ENCODE measurements at places on chromosomes 6 and 20.

DNA sequence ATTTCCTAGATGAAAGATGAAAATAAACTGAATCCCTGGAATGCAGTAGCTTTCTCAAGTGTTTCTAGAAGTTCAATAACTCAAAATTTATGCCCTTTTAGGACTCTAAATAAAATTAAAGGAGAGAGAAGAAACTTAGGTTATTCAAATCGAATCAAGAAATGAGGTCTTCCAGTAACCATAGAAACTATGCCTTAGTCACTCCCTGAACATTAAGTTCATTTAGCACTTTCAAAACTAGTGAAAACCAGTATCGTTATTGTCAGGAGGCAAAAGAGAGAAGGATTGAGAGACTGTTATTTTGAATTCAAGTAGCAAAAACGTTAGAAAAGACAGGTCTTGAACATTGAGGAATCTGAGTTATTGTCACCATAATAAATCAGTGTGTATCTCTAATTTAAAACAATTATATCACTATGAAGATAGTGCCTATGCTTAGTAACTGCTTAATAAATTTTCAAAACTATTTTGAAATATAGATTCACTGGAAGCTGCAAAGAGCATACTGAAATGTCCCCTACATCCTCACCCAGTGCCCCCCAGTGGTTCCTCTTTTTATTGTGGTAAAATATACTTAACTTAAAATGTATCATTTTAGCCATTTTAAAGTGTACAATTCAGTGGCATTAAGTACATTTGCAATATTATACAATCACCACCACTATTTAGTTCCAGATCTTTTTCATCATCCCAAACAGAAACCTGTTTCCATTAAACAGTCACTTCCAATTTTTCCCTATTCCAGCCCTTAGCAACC, 4.6 kb downstream of the RPP21 start:
- DNase-seq, result no peak

DNA sequence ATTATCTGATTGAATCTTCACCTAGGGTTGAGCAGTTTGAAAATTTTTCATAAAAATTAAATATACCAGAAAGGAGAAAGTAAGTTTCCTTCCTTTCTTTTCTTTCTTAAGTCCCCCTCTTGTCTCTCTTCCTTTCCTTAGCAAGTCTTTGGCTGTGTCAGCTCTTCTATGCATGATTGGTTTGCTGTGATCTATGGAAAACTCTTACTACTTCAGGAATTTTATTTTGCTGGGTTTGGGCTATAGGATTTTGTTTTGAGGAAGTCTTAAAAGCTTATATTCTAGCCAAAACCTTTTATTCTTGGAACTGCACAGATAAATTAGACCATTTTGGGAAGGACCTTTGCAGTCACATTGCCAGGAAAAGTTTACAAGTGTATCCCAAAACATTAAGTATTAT, 173.4 kb upstream of the CITED2 start:
- no peak for DNase-seq

DNA sequence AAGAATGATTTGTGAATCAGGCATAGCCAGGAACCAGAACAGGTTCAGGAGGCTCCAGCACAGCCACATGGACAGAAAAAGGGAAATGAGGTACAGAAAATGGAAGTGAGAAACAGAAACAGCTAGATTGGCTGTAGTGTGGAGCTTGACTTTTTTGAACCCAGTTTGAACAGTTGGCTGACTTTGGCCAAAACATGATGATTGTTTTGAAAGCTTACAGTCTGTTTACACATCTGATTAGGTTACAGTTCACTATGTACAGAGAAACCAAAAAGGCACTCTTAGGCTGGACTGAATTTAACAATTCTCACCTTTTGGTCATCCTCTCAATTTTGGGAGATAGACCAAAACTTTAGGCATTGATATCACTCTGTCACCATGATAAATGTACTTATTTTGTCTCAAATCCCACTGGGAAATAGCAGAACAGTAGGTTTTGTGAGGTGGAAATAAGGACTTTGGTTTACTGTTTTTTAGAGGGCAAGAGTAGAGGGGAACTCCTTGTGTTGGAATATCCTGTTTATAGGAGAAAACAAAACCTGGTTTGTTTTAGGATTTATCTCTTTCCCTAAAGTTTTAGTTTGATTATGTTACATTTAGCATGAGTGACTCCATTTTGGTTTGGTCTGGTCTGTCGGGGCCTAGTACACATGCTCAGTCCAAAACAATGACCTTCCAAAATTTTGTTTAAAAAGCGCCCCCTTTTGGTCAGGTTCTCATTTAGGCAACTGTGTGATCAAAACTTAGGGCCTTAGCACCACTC, 123.1 kb downstream of the OLIG3 start:
- no peak for DNase-seq

DNA sequence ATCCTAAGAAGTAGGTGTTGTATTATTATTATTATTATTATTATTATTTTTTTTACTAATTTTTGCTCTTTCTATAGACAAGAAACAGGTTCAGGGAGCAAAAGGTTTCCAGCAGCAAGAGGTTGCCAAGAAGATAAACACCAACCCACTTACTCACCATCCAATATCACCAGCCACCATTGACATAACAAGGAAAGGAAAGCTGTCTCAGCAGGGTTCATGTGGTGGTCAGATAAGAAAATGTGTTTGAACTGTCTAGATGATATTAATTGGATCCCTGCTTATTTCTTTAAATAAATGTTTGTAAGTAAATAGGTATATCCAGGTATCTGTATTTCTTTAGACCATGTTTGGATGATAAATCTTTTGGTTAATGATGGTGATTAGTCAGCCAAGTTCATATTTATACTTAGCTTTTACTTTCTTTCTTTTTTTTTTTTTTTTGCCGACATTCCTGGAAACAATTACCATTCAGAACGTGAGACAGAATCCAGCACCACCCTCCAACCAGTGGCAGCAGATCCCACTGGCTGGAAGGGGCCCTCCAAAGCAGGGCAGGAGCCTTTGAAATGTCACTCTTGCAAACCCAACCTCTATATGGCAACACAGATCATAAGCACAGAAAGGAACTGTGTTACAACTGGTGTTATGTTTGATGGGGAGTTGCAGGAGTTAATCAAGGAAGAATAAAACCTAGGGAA, 139.2 kb upstream of the ECI2 start:
- DNase-seq, result no peak
